ENCODE measurements at places on chromosomes 2 and 18. TPM values are rescaled to one million over a fixed set of nuclear protein-coding genes. Genes with fewer than 3 reads are reported as not detected.

Gene CD8B2
- 0.23 TPM for total RNA-seq

Gene TSGA10
- total RNA-seq: 2.5 TPM

Gene NUP35
- 5.9 TPM for total RNA-seq

Gene ALLC
- total RNA-seq: not detected

Gene AKAIN1
- total RNA-seq: not detected

Gene TUBA3E
- not detected for total RNA-seq

Gene ANKRD62
- total RNA-seq: not detected

Gene SLC19A3
- 2.1 TPM for total RNA-seq

Gene GKN2
- not detected for total RNA-seq

Gene GAL3ST2
- total RNA-seq: not detected

Gene MYOM1
- 0.98 TPM for total RNA-seq

Data from smooth muscle cell of the coronary artery (primary cell).